ENCODE measurements at places on chromosomes 7 and 10.

DNA sequence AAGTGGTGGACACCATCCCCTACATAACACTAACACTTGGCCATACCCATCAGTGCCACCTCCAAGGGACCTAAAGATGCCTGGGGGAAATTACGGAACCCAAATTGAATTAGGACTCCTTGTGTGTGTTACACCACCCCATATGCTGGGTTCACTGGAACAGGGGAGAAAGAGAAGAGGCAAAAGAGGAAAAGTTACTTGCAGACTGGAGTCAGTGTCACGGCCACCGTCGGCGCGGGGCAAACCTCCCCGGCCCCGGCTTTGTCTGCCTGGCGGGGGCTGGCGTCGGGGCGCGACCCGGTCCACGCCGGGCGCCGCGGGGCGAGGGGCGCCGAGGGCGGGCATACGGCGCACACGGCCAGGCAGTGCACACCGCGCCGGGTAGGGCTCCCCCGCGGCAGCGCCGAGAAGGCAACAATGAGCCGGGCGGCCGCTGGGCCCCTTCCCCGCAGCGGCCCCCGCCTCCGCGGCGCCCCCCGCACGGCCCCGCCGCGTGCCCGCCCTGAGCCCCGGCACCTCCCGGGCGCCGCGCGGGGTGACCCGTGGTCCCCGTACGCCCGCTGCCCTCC, 171.1 kb downstream of the FAM107B start:
- no peak for DNase-seq

- DNase-seq = no peak
These were observed 51.3 kb upstream of the FAM3C start for GRCh38 chr7:121447243-121447910.

- DNase-seq = no peak
These were observed 341.5 kb upstream of the NPVF start for GRCh38 chr7:25569765-25570164.

DNA sequence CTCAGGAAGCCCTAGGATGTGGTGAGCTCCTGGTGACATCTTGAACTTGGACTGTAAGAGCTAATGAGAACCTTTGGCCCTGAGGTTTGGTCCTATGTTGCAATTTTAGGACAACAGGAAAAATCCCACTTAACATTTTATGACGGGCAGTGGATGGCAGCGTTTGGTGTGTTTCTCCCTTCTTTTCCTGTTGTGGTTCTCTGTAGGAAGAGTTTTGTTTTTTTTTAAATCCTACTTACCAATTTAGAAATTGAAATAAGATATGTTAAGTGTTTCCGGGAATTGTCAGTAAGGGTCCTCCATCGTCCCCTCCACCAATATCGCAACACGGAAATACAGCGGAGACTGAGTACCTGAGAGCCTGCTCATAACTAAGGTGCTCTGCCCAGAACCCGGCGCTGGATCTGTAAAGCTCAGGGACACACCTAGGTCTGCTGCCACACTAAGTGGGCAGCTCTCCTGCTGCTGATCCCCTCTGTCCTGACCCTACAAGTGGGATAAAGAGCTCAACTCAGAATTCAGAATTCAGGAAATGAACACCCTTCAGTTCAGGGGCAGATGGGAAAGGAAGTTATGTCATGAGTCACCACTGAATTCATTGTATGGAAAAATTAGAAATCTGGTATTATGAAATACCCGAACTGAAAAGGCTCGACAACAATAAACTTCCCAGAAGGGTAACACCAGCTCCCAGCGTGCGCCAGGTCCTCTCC, 9.1 kb upstream of the PROSER2 start:
- no peak for DNase-seq

DNA sequence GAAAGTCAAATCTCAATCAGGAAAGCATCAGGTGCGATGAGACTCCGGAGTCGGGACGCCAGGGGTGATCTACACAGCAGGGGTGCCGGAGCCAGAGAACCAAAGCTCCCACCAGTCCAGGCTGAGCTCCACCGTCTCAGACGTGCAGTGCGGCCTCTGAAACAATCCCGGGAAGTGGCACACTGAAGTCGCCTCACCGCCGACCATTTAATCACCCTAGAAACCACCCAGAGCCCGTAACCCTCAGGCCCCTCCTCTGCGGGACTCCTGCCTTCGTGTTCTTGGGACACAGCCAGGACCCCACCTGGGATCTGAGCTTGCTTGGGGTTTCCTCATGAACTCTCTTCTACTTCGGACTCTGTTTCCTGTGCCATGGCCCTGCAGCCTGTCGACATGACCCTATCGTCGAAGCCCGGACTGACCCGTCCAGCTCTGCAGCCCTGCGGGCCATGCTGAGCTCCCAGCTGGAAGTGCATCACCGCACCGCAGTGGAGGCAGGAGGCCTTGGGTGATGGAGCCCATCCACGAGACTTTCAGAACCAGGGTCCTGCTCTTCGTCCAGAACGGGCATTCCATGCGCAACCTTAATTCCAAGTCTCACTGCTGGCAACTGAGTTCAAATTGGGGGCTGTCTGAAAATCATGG, 266.4 kb downstream of the PTPRN2 start:
- no peak for DNase-seq

GRCh38 chr7:27661811-27662489, 733 bp downstream of the HIBADH start:
- DNase-seq = no peak

DNA sequence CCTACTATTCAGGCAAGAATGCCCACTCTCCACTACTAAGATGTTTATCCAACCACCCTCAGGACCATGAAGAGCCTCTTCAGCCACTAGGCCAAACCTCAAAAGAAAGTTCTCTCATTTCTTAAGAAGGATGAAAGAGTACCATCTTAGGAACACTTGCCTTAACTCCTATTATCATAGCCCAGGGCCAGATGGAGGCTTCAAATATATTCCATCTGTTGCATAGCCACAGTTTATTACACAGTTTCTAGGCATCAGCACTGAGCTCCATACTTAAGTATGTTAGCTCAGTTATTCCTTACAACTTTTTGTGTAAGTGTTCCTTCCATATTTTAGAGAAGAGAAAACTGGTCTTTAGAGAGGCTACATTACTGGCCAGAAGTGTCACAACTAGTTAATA, 37.4 kb upstream of the YAE1 start:
- DNase-seq = no peak

- DNase-seq = no peak
These were observed 2.9 kb downstream of the MTPAP start for GRCh38 chr10:30346131-30346530.

- DNase-seq = no peak
These were observed 229.9 kb downstream of the ADARB2 start for GRCh38 chr10:1507436-1507835.

DNA sequence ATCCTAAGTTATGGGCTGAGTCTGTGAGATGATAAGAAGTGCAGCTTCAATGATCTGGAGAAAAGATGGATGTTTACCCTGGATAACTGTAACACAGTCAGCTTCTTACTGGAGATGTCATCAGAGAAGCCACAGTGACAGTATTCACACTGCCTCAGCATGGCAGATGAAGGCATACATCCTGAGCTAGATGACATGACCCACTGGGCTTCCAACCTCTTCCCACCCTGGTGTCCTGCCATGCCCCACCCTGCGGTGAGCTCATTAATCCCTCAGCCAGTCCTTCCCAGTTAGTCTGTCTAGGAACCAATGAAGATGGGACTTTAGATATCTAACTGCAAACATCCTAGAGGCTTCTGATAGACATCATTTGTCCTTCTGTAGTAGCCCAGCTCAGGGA, 213.8 kb downstream of the TAX1BP1 start:
- no peak for DNase-seq

- DNase-seq = peak; percentile 98
These were observed 2.8 kb downstream of the FAM180A start for GRCh38 chr7:135745703-135746312.

DNA sequence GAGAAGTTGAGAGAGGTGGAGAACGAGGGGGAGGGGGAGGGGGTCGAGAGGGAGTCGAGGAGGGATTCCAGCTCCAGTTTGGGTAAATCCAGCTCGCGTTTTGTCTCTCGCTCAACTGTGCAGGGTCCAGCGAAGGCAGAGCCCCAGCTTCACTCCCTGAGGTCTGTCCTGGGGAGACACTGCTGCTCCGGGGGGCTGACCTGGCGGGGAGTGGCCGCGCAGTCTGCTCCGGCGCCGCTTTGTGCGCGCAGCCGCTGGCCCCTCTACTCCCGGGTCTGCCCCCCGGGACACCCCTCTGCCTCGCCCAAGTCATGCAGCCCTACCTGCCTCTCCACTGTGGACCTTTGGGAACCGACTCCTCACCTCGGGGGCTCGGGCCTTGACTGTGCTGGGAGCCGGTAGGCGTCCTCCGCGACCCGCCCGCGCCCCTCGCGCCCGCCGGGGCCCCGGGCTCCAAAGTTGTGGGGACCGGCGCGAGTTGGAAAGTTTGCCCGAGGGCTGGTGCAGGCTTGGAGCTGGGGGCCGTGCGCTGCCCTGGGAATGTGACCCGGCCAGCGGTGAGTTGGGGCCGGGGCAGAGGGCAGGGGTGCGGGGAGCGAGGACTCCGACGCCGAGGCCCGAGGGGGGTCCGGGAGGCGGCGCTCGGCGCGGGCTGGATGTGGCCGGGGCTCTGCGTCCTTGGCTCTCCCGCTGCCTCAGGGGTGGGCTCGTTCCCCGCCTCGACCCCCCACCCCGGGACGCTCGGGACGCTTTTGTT, at the start of gene TET1:
TET1 (plus strand) TSS at position 152 of the 757 bp plus-strand sequence. CDS start 12,002 bp downstream, outside the sequence.
- DNase-seq = no peak

DNA sequence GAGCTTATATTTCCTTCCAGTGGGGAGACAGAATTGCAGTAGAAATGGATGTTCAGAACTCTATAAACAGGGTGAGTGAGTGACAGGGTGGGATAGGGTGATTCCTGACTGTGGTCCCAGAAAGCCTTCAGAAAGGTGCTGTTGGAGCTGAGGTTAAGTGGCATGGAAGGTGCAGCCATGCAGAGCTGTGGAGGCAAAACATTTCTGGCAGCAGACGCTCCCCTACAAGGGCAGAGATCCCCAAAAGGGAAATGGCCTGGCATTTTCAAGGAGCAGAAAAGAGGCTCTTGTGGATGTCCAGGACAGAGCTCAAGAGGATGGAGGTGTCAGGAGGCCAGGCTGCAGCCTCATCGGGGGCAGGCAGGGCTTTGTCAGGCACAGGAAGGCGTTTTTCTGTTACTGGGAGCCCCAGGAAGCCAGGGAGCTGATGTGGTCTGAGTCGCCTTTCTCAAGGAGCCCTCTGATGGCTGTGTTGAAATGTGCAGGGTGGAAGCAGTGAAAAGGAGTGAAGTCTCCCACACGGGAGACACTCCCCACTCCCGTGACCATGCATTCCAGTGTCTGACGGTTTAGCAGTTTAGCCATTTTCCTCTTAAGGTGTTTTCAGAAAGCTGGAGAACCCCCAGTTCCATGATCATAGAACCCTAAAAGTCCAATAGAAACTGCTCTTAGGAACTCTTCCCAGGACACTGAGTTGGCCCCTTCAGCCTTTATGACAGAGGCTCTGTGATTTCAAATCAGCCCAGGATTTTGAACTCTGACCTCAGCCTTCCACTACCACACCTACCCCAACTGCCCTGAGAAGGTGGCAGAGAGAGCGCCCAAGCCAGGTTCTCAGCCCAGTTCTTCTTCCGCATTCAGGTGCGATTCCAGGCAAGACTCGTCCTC, 96.2 kb downstream of the C10orf105 start:
- no peak for DNase-seq

DNA sequence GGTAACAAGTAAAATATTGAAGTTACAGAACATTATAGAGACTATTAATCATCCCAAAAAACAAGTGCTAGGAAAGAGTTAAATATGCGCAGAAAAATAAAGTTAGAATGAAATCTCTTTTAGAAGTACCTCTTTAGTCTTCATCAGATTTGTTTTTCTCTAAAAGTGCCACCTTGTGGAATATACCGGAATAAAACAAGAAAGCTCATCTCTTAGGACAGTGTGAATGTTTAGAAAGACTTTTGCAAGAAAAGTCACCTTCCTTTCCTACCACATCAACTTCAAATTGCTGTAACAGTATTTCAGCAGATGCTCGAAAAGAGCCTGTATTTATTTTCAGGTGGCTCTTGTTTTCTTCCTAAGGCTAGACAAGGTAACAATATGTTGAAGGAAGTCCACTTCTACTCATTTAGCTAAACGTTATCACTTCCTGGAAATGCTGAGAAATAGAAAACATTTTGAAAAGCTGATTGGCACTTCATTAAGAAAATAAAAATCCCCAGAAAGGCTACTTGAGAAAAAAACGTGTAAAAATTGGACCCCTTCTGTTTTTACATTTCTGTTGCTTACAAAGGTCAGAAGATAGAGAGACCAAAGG, 19.8 kb upstream of the FAM133B start:
- no peak for DNase-seq

DNA sequence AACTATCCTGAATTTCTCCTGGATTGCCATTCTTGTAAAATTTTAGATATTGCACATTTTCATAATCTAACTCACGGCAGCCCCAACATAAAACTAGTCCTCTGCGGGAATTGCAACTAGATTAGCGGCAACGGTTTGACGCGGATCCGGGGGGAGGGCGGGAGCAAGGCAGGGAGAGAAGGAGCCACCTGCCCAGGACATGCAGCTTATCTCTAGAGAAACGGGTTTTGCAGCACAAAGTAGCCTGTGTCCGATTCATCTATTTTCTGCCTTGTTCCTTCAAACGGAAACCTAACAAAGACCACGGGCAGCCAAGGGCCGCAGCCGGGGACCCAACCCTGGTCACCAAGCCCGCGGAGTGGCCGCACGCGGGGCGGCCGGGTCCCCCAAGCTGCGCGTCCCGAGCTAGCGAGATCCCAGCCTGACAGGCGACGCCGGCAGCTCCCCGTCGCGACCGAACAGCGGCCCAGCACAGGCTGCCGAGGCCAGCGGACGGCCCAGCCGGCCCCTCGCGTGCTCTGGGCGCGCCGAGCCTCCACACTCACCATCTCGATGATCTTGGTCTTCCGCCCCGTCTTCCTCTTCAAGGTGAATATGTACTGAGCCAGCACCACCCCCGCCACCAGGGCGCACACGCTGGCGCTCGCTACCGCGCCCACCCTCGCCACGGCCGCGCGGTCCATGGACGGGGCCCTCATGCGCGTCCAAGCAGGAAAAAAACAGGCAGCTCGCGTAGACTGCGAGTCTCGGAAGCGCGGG, at the start of gene NT5C3A:
NT5C3A (minus strand) TSS at position 754 of the 759 bp plus-strand sequence; CDS start at position 683, 71 bp downstream.
- DNase-seq = no peak

DNA sequence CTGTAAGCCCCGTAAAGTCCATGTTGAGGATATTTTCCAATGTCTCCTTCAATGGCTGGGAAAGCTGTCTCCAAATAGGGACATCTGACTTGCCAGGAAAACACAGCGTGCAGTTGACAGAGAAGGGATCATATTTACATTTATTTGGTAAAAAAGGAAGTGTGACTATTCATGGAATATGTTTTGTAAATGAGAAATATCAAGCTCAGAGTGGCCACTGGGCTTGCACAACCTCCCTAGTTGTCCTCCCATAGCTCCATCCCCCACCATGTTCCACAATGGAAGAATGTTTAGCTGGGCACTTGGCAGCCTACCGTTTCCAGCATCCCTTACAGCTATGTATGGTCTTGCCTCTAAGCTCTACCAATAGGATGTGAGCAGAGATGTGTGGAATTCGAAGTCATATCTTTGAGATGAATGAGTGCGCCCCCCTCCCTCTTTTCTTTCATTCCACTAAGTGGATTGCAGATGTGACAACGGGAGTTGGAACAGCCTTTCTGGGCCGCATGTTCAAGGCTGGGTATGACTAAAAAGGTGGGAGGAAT, 306.6 kb upstream of the ZMIZ1 start:
- no peak for DNase-seq
